ENCODE measurements at places on chromosomes 11 and 22. TPM values are rescaled to one million over a fixed set of nuclear protein-coding genes. Genes with fewer than 3 reads are reported as not detected.

DNA sequence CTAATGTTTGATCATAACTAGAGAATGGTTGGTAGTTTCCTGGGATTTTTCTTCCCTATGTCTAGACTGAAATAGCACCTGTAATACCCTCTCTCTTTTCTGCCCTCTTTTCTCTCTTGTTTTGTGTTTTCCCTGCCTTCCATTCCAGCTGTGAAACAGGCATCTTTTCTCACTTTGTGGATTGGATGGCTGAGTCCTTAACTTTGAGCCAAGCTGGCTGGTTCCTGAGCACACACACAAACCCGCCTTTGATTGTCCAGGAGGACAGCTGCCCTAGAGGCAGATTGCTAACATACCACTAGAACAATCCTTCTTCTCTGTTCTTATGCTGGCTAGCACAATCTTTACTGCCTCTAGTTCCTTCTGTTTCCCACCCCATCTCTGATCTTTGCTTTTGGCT is 17.7 kb downstream of the CTNND1 start:
- DNase-seq = peak; percentile 79
- peaks cover 78% of the 10 kb centered on the region for H3K4me1 ChIP-seq
- H3K27ac ChIP-seq = peak overlapping the region; percentile 100
- H3K27me3 ChIP-seq = no peaks in the 10 kb centered on the region
- H3K4me3 ChIP-seq = peak overlapping the region; percentile 21

BAIAP2L2 gene
- 2.8 TPM for total RNA-seq

DNA sequence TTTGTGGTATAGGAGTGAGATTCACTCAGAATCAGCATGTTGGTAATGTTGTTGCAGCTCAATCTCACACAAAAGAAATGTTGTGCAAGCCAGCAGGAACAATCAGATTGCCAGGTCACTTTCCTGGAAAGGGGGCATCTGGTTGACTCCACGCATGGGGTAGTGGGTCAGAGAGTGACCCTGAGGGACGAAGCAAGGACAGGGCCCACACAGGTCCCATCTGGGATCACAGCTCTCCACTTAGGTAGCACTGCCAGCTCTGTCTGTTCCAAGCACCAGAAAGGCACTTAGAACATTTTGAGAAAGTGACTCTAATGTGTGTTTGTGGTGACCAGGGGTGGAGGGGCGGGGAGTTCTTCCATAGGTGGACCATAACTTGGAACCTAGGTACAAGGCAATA is 109.5 kb downstream of the RASSF10 start:
- peaks cover 3% of the 10 kb centered on the region for H3K4me1 ChIP-seq
- H3K36me3 ChIP-seq = no peaks in the 10 kb centered on the region
- no peak overlapping the region for H3K27ac ChIP-seq
- no peak for DNase-seq
- no peak overlapping the region for H3K4me3 ChIP-seq

GRCh38 chr11:12243486-12243885 is 133.1 kb downstream of the MICAL2 start:
- peaks cover 64% of the 10 kb centered on the region for H3K36me3 ChIP-seq
- no peak overlapping the region for H3K27ac ChIP-seq
- H3K4me1 ChIP-seq = peaks cover 11% of the 10 kb centered on the region
- no peak overlapping the region for H3K4me3 ChIP-seq
- DNase-seq = no peak
- H3K27me3 ChIP-seq = no peaks in the 10 kb centered on the region

OR5AK2 gene
- total RNA-seq = not detected

ACR gene
- total RNA-seq = 0.07 TPM

SYT12 gene
- 0.21 TPM for total RNA-seq

DNA sequence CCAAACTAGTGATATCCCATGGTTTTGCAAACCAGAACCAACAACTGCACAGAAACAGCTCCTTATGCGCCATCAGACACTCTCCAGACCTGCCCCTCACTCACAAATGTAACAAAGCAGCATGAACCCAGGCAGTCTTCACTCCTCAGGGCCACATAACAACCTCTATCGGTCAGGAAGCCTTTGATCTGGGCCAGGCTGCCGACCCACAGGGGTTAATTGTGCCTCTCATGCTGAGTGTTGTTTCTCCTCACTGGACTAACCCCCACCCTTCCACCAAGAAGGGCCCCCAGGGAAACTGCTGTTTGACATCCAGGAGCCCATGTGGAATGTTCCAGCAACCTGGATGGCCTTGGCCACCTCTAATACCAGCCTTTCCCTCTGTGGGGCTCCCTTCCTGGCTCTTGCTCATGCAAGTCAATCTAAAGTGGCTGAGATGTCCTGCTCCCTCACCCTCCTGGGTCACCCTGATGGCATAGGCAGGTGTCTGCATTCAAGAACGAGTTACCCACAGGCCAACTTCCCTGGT is 7.9 kb upstream of the RGL4 start:
- H3K36me3 ChIP-seq = no peaks in the 10 kb centered on the region
- no peak for DNase-seq
- no peaks in the 10 kb centered on the region for H3K4me1 ChIP-seq
- no peak overlapping the region for H3K27ac ChIP-seq

DNA sequence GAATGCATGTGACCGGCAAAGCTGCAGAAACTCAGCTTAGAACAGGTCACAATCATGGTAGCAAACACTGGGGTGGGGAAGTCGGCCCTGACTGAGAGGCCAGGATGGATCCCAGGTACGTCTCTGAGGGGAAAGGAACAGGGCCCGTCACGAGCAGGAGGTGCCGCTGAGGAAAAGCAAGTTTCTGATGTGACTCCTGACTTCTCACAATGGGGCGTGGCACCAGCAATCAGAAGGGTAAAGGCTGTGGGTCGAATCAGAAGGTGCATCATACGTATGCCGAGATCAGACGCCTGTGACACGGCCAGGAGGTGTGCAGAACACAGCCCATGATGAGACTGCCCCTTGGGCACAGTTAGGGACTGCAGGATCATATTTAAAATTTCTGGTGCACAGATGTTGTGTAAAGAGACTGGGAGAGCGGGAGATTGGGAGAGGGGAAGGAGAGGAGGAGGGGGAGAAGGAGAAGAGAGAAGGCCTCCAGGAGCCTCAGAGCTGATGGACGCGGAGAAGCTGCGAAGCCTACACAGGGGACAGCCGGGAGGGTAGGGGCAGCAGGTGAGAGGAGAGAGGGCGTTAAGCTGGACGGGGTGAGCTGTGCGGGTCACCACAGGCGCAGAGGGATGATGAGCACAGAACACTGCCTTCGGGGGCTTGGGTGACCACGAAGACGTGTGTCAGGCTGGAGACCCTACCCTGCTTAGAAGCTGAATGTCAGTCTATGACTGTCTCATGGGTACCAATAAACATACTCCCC is 30.7 kb downstream of the KRTAP5-5 start:
- H3K27me3 ChIP-seq = no peaks in the 10 kb centered on the region
- H3K27ac ChIP-seq = no peak overlapping the region
- no peaks in the 10 kb centered on the region for H3K4me1 ChIP-seq
- H3K4me3 ChIP-seq = no peak overlapping the region

CCDC87 gene
- total RNA-seq = 2.7 TPM

- H3K36me3 ChIP-seq = no peaks in the 10 kb centered on the region
- DNase-seq = peak; percentile 73
- H3K27ac ChIP-seq = no peak overlapping the region
- H3K4me1 ChIP-seq = no peaks in the 10 kb centered on the region
These were observed 16.0 kb downstream of the TRPM5 start for GRCh38 chr11:2428322-2428795.

OR2AG1 gene
- not detected for total RNA-seq

GRCh38 chr11:124160986-124161385 is 22.2 kb upstream of the OR10D3 start:
- H3K27ac ChIP-seq = no peak overlapping the region
- no peak overlapping the region for H3K4me3 ChIP-seq
- H3K36me3 ChIP-seq = no peaks in the 10 kb centered on the region
- H3K4me1 ChIP-seq = no peaks in the 10 kb centered on the region
- no peaks in the 10 kb centered on the region for H3K27me3 ChIP-seq

- H3K36me3 ChIP-seq = no peaks in the 10 kb centered on the region
- DNase-seq = no peak
- H3K4me3 ChIP-seq = no peak overlapping the region
- H3K27me3 ChIP-seq = no peaks in the 10 kb centered on the region
These were observed 8.2 kb upstream of the PRRG4 start for GRCh38 chr11:32821517-32821916.

TAF10 gene
- total RNA-seq = 113 TPM

DNA sequence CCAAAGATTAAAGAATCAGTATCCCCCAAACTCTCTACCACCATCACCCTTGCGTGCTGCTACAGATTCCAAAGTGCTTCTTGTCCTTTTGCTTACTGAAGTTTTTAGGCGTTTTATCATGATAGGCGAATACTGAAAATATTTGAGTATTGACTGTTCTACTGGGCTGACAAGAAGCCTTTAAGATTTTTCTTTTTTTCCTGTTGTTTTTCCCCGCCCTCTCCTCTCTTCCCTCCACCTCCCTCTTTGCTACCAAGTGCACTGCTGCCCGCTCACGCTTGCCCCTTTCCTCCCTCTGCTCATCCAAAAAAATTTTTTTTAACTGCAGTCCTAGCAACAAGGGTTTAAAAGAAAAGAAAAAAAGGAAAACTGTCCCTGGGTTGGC is 679 bp downstream of the SPCS2 start:
- H3K27ac ChIP-seq = peak overlapping the region; percentile 76
- DNase-seq = peak; percentile 4
- no peaks in the 10 kb centered on the region for H3K36me3 ChIP-seq
- H3K27me3 ChIP-seq = no peaks in the 10 kb centered on the region

ART1 gene
- 0.60 TPM for total RNA-seq

DNA sequence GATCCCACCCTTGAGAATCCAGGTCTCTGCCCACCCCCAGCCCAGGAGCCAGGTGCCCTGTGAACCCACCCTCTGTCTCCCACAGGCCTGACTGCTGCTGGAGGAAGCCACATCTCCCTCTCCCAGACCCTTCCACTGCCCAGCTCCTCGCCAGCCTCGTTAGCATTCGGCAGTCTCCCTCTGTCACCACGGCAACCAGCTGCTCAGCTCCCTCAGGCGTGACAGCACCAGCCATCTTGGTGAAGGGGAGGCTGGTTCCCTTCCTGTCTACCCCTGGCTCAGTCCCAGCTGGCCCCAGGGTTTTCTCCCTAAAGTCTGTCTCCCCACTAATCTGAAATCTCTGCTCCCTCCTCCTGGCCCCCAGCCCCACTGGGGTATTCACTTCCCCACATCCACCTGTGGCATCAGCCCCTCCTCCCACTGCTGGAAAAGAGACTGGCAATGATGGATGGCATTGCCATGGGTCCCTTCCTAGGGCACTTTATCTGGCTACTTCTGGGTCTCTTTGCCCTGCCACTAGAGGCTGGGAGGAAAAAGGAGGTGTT is 28.1 kb downstream of the NRXN2 start:
- no peak overlapping the region for H3K27ac ChIP-seq
- H3K4me3 ChIP-seq = no peak overlapping the region
- no peak for DNase-seq
- H3K36me3 ChIP-seq = no peaks in the 10 kb centered on the region

GRCh38 chr11:66293777-66294625 is 2.3 kb downstream of the TMEM151A start:
- no peak overlapping the region for H3K4me3 ChIP-seq
- no peaks in the 10 kb centered on the region for H3K36me3 ChIP-seq
- H3K27ac ChIP-seq = no peak overlapping the region
- peaks cover 47% of the 10 kb centered on the region for H3K27me3 ChIP-seq

CFAP300 gene
- 1.1 TPM for total RNA-seq

GAS2 gene
- 9.6 TPM for total RNA-seq

- no peak overlapping the region for H3K27ac ChIP-seq
- H3K4me3 ChIP-seq = no peak overlapping the region
- H3K4me1 ChIP-seq = peaks cover 7% of the 10 kb centered on the region
- DNase-seq = no peak
These were observed 111.8 kb upstream of the MTMR2 start for GRCh38 chr11:96035740-96036078.

- no peak overlapping the region for H3K27ac ChIP-seq
- H3K36me3 ChIP-seq = no peaks in the 10 kb centered on the region
- no peaks in the 10 kb centered on the region for H3K4me1 ChIP-seq
- no peak for DNase-seq
These were observed 46.2 kb downstream of the OR2AT4 start for GRCh38 chr11:75050516-75050915.

DNA sequence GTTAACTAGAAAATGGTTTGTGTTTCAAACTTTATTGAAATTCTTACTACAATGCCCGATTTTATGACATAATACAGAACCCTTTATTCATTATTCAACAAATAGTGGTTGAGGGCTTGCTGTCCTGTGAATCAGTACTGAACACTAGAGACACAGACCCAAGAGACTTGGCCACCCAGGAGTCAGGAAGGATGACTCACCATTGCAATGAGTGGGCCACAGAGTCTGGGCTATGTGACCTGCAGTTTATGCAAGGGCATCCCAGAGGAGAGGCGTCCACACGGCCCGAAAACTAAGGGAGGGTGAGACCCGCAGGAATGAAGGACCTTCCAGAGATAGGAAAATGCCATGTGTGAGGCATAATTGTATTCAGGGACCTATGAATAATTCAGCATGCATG is 143.8 kb upstream of the DDI1 start:
- no peak overlapping the region for H3K4me3 ChIP-seq
- H3K27me3 ChIP-seq = no peaks in the 10 kb centered on the region
- DNase-seq = no peak

ABTB2 gene
- 32.7 TPM for total RNA-seq
